ENCODE measurements at places on chromosomes 4 and X.

- DNase-seq = no peak
Observed at GRCh38 chrX:14573161-14573560, 43.8 kb downstream of the GLRA2 start.

GRCh38 chr4:89382439-89382838 lies 74.8 kb upstream of the GPRIN3 start:
- no peak for DNase-seq

DNA sequence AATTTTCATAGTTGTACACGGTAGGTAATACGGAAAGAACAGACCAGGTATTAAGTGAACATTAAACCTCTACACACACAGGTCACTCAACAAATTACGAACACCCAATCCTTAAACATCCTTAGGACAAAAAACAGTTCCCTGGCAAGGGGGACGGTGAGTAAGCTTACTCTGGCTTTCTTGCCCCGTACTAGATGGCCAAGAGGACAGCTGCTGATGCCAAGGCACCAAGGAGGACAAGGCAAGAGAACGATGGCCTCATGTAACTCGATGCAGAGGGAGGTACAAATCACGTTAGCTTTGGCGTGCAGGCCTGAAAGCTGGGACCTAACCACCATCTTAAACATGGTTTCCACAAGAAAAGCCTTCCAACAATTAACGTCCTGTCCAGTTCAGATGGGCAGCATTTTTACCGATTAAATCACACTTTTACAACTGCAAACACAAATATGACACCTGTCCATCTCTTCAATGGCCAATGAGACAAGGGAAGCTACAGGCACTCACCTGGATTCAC lies 23.7 kb downstream of the FAT1 start:
- DNase-seq = no peak

DNA sequence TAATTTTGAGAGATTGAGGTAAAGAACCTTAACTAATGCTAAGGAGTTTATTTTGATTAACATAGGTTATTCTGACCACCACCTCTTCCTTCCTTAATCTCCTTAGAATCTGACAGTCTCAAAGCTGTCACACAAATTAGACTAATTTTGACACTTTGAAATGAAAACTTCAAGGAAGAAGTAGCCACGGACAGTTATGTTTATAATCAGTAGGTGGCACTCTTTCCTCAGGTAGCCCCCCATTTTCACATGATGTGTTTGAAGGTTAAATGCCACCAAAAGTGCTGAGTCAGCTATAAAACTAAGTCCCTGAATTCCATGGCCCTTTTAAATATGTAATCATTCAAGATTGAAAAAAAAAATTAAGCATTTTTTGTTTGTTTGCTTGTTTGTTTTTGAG lies 22.4 kb downstream of the TMEM33 start:
- DNase-seq = no peak

DNA sequence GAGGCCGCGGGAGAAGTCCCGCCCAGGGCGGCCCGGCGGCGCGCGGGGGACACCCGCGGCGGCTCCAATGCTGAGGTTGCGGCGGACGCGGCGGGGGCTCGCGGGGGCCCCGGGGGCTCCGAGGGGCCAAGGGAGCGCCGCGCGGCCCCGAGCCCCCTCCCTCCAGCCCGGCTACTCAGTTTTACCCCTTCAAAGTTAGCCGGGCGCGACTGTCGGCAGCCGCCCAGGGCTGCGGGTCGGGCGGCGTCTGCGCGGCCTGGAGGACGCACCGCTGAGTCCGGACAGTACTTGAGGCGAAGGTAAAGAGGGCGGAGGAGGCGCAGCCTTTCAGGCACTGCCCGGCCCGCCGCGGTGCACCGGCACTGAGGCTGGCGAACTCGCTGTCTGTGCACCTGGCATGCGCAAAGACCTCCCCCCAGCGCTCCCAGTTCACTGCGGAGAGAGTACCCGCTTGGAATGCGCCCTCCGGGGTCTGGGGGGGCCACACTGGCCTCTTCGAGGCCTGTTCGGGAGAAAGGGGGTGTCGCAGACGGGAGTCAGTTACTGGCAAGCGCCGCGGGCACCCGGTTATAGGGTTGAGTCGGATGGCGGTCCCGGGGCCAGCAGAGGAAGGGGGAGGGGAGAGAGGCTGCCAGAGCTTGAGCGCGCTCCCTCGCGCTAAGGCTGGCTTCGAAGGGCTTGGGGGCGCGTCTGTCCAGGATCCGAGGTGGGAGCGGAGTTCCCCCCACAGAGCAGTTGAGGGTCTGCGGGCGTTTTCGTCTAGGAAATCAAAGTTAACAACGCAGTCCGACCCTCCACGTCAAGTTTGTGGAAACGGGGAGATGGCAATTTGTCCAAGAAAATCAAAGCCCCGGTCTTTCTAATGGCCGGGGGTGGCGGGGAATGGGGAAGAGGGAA lies 1.1 kb downstream of the PCDH19 start:
- no peak for DNase-seq

- no peak for DNase-seq
Observed at GRCh38 chrX:46381630-46382029, 163.6 kb downstream of the ZNF674 start.

DNA sequence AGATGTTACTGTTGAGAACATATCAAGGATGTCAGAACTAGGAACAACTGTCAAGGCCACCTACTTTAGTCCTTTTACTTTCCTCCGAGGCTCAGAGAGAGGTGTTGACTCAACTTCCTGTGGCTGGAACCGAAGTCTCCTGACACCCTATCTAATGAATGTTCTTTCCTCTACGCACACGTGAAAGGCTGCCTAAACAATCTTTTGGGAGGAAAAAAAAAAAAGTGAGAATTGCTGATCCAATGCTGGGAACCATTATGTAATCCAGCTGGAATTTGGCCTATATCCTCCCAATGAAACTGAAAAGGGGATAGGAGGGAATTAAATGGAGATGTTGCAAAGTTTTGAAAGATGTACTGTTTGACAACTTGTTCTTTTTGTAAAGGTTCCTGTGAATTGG lies 8.3 kb upstream of the MAP7D3 start:
- DNase-seq = no peak

DNA sequence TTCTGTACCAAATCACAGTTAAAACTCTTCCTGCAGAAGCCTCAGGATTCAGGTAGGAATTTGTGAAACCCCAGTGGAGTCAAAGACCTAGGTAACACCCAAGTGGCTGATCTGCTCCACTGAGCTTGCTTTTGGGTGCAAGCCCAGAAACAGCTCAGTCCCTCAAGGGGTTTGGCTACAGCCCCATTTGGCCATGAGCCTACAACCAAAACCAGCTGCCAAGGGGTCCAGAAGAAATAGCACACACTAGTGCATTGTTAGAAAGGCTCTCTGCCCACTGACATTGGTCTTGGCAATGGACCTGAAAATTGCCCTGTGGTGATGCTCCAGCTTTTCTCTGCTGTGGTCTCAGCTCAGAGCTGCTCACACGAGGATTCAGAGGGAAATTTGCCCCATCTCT lies 577.4 kb upstream of the INTU start:
- DNase-seq = no peak

DNA sequence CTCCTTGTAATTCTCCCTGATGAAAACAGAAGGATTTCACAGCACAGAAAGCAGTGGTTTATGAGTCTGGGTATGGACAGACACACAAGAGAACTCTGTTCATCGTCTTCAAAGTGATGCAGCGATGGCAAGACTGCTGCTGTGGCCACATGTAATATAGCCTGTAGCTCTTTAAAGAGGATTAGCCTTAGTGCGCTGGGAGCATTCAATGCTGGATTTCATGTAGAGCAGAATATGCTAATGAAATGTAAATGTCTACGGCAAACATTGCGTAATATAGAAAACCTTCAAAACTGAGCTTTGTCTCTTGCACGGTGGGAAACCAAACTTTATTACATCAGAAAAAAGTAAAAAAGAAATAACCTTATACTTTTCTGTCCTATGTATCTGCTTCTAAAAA lies 42.9 kb downstream of the ALPK1 start:
- no peak for DNase-seq

GRCh38 chr4:158090323-158090722 lies 82.5 kb downstream of the GASK1B start:
- no peak for DNase-seq

GRCh38 chrX:129980001-129980401 lies 2.4 kb upstream of the BCORL1 start:
- no peak for DNase-seq

Data from right atrium auricular region (tissue), 2 donors.